Fibroblast of skin of scalp (primary cell): ENCODE measurements at places on chromosomes 12 and 14.

- DNase-seq: no peak
These were observed 186.7 kb upstream of the NEDD1 start for GRCh38 chr12:96720363-96720705.

DNA sequence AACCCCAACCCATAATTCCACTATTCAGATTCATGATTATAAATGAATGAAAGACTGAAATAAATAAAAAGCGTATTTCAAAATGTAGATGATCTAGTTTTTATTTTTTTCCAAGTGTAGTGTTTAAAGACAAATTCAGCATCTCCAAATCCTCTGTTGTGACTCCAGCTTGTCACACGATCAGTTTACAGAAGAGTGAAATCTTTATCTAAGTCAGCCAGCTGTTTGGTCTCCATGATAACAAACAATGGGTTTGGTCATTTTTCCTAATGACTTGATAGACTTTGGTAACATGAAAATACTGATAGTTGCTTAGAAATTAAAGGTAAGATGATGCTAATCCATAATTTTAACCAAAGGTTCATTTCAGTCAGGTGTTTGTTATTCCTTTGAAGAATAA is 114.5 kb upstream of the RASSF8 start:
- DNase-seq: no peak

DNA sequence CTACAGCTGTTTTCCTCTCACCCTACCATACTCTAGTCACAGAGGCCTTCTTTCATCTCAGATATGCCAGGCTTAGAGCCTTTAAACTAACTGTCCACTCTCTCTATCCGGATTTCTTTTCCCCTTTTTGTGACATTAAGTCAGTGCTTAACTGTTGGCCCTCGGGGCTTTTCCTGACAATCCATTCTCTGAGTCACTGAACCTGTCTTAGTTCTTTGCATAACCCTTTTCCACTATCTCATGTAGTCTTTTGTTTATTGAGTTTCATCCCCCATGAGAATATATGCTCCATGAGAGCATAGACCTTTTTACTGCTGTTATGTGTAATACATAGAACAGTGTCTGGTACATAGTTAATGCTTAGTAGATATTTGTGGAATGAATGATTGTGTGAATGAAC is 68.7 kb downstream of the PLEKHA5 start:
- peak; percentile 69 for DNase-seq

DNA sequence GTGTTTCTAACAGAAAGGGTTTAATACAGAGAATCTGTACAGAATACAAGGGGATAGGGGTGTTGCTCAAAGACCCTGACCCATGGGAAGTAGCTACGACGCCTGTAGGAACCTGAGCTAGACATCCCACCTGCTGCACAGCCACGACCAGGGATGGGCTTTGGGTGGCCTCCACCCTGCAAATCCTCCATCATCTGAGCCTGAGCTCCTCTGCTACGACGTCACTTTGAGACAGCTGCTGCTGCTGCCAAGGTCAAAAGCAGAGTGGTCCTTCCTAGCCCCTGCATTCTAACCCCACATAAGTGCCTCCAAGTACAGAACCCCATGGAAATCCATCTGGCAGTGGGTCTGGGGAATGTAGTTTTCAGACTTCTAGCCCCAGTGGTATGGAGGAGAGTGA is 43.8 kb downstream of the JAG2 start:
- no peak for DNase-seq

DNA sequence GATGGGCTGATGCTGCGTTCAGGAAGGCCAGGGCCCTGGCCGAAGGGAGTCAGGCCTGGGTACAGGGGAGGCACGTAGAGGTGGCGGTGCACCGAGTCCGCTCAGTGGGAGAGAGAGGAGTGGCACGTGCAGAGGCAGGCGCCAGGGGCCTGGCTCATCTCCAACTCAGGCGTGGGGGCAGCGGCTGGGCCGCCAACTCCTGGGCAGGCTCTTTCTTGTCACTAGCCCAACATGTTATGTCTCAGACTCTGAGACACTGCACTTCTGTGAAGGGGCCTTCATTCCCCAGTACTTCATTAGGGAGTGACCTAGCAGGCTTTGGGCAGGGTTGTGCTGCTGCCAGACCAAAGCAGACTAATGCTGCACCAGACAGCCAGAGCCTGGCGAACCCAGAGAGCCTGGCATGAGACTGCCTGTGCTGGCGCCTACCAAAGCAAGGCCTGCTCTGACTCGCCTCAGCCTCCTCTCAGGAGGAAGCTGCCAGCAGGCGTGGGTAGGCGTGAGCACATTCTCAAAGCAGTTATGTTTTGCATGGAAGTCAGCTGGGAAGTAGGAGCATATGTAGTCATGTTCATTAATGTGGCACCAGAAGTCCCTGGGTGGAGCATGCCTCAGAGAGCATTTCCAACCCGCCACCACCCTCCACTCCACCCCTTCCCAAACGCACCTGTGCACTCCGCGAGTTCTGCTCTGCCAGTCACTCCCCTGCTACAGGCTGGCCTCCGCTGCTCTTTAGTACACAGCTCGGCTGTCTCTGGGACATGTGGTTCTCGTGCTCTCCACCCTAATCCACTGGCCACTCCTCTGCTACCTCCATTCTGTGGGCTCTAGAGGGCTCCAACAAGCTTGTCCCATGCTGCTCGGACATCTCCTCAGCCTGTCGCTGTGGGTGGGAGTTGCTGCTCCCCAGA is 9.7 kb downstream of the CKB start:
- DNase-seq: no peak

DNA sequence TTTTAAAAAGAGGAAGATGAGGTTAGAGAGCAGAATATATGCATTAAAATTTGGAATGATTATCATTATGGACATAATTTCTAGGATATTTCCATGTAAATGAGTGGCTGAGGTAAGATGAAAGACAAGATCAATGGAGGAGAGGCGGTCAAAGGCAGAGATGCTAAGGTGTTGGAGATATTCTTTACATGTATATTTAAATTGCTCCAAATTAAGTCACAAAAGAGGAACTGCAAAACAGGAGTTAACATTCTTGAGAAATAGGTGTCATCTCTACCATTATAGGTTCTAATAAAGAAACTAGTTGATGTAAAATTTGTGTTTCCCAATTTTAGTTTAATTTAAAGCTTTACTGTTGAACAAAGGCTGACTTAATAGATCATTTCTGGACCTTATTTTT is 268.5 kb upstream of the PPFIA2 start:
- no peak for DNase-seq

DNA sequence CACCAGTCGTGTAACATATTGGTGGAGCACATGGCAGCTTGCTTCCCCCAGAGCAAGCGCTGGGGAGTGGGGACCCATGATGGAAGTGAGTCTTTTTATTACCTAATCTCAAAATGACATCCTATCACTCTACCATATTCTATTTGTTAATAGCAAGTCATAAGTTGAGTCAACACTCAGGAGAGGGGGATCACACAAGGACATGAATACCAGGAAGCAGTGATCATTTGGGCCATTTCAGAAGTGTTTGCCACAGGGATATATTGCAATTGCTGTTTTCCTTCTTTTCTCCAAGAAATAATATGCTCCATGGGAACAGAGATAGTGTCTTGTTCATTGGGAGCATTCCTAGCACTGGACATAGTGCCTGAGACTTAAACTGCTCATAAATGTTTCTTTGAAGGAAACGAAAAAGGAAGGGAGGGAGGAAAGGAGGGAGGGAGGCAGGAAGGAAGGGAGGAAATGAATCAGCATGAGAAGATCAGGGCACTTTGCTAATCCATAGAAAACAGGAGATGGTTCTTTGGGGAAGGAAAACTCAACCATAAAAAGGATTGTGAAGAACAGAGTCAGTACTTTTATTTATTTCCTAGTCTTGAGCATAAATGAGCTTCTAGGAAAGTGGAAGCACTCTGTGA is 39.2 kb upstream of the EEA1 start:
- no peak for DNase-seq

GRCh38 chr12:52546126-52546525 is 6.8 kb downstream of the KRT71 start:
- no peak for DNase-seq
